BE2C (cell line): ENCODE measurements at places on chromosomes 7 and 10.
A peak's percentile ranks its signal among the peaks of the same experiment; 100 is the strongest.

- no peak for DNase-seq
These were observed 9.8 kb upstream of the PNLIPRP3 start for GRCh38 chr10:116417821-116418220.

DNA sequence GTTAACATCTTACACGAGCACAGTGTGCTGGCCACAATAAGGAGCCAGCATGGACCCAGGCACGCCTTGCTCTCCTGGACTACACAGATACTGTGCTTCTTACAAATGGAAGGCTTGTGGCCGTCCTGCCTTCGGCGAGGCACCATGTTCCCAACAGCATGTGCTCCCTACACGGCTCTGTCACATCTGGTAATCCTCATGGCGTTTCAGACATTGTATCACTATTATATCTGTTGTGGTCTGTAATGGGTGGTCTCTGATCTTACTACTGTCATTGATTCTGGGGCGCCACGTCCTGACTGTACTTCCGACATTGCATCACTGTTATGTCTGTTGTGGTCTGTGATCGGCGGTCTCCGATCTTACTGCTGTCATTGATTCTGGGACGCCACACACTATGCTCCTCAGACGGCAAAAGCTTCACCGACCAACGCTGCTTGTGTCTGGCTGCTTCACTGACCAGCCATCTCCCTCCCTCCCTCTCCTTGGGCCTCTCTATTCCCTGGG is 195.4 kb downstream of the MAD1L1 start:
- DNase-seq = peak; percentile 2

GRCh38 chr10:124374535-124375352 is 44.0 kb downstream of the OAT start:
- DNase-seq = no peak

DNA sequence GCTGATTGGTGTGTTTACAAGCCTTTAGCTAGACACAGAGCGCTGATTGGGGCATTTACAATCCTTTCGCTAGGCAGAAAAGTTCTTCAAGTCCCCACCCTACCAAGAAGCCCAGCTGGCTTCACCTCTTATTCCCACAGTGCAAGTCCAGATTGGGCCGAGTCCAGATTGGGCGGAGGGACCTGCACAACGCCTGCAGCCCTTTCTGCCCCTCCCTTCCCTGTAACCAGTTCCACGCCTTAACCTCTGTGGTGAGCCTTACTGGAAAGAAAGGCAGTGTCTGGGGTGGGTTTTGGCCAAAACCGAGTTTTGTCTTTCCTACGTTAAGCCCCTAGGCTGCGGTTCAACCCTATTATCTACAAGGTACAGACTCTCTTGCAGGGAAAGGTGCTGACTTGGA is 268.7 kb downstream of the ZEB1 start:
- no peak for DNase-seq

GRCh38 chr10:43857206-43857930 is 208.7 kb upstream of the ZNF32 start:
- DNase-seq = peak; percentile 86

DNA sequence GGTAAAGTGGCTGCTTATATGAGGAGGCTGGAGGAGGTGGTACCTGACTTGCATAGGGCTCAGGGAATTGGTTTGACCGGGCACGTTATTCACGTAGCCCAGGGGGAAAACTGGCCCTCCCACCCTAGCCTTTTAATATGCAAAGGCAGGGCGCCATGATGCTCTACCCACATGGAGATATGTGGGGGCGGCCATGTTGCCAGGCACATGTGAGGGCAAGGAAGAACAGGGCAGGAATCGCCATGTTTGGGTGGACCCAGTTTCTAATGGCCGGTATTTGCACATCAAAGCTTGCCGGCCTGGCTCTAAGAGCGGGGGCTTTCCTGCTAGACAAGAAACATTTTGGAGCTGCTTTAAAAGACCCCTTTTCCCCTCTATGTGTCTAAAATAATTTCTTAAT is 949.7 kb upstream of the C7orf33 start:
- DNase-seq = no peak

DNA sequence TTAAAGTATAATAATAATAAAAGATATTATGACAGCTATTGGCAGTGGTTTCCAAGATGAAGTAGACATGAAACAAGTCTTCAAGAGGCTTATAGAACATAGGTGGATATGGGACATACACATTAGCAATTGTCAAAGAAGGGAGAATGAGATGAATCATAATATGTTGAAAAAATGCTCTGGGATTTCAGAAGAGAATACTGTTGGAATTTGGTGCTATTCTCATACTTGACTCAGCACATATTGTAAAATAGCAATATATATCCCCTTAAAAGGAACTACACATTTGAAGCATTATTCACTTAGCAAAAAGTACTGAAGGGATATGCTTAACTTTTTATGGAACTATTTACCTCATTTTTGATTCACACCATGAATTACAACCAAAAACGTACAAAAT is 577.2 kb upstream of the PCDH15 start:
- DNase-seq = no peak

- no peak for DNase-seq
These were observed 18.7 kb downstream of the AFAP1L2 start for GRCh38 chr10:114385557-114385956.

GRCh38 chr10:101961591-101962498 is 94.1 kb downstream of the ARMH3 start:
- no peak for DNase-seq

DNA sequence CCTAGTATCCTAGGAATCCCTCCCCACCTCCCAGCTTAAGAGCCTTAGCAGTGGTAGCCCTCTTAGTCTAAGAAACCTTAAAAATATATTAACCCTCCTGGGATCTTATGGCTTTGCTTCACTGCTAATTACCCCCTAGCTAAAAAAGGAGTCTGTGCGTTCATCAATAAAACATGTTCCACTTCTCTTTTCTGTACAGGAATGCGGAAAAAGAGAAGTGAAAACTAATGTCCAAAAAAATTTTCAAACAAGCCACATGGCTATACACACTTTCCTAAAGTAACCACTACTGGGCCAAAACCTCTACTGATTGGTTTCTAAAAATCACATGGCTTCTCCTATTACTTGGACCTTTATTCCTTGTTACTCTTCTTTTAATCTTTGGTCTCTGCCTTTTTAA is 667.1 kb upstream of the LRRTM3 start:
- DNase-seq = no peak

GRCh38 chr10:114024876-114025610 is 18.6 kb upstream of the ADRB1 start:
- DNase-seq = no peak

GRCh38 chr10:110498982-110499795 is 1.5 kb downstream of the DUSP5 start:
- peak; percentile 39 for DNase-seq

DNA sequence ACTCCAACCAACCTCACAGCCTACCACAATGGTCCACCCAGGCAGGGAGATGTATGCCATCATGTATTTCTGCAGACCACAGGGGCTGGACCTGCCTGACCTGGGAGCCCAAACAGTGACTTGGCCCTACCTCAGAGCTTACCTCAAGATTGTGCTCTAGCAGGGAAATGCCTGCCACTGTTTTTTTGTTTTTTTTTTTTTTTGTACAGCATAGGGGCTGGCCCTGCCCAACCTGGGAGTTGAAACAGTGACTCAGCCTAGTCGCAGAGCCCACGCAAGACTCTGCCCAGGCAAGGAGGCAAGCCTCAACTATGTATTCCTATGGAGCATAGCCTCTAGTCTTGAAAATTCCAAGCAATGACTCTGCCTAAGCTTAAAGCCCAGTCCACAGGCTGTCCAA is 39.3 kb upstream of the CDK6 start:
- DNase-seq = no peak

- no peak for DNase-seq
These were observed 27.5 kb downstream of the ADD3 start for GRCh38 chr10:110035070-110035921.

- no peak for DNase-seq
These were observed 167.9 kb upstream of the PRSS1 start for GRCh38 chr7:142581341-142581740.

DNA sequence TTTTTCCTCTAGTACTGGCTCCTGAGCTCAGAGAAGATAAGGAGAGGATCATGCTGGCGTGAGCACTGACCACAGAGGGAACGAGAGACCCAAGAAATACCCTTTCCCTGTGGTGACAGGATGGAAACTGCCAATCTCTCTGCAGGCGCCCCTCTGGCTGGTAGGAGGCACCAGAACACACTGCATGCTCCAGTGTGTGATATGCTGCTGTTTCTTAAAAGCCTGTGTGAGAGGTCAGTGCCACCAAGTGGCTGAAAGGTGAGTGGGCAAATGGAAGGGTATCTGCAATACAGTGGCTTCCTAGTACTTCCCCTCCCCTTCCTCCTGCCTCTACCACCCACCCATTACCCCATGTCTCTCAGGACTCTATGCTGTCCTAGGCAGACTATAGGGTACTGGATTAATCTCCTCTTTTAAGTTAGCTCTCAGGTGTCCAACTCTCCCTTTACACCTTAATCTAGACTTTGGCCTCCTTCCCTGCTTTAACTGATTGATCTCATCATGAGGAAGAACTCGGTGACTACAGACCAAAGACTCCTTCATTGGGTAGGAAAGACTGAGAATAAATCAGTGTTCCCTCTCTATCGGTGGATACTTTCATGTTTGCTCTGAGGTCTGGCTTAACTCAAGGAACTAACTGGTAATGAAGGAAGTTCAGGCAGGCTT is 283.6 kb downstream of the ADRA2A start:
- peak; percentile 70 for DNase-seq

- no peak for DNase-seq
These were observed 57.1 kb downstream of the NXPH1 start for GRCh38 chr7:8490391-8491045.

GRCh38 chr7:104328970-104329825 is 795 bp downstream of the LHFPL3 start:
- no peak for DNase-seq

GRCh38 chr7:108069646-108070045 is 60.5 kb downstream of the LAMB4 start:
- no peak for DNase-seq

- no peak for DNase-seq
These were observed 135.7 kb downstream of the MAGI2 start for GRCh38 chr7:79317728-79318127.

DNA sequence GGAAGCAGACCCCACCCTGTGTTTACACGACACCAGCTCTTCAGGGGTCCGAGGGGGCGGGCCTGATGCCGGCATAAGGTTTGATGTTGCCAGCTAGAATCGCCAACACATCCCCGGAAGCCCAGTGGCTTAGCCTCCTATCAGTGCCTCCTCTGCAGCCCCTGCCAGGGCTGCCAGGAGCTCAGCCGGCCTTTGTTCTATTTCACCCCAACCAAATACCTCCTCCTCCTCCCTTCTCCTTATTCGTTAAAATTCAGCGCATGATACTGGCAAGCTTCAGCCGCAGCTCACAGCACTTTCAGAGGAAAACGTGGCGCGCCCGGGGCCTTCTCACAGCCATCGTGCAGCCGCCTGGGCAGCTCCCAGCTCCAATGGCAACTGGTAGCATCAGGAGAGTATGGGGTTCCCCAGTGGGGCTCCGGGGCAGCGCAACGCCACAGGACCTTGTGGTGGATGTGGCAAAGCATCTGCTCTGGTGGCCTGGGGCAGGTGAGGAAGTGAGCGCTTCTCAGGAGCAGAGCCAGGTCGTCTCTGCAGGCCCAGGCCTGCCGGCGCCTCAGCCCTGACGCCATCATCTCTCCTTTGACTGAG is 176.4 kb upstream of the RHEB start:
- no peak for DNase-seq

GRCh38 chr10:30775779-30776591 is 146.4 kb upstream of the LYZL2 start:
- DNase-seq = no peak

DNA sequence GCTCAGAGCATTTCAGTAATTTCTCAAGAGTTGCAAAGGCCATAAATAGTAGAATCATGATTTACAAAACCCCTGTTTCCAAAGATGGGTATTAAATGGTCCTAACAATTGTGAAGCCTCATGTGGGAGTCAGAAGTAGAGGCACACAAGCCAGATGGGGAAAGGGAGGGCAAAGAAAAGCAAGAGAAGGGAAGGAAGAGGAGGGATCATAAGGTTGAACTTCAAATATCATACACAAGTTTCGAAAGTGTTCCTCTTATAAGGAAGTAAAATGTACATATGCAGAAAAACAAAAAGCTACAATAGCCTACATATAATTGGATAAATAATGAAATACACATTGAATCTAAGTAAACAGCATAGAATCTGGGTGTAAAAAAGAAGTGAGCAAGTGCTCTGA is 6.0 kb downstream of the LIPN start:
- no peak for DNase-seq

DNA sequence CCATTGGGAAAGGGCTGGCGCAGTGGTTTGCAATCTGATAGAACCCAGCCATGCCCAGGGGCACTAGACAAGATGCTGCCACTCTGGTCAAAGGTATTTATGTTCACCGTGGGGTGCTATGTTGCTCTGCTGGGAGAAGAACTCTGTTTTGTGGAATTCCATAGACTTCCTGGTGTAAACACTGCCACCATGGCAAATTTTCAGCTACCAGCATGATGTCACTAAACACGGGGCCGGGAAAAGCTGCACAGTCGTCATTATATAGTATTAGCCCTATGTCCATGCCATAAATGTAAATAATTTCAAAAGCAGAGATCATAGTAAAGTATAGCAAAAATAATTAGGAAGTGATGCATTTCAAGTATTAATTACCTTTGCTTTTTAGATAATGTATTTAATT is 500.6 kb downstream of the PARD3 start:
- DNase-seq = no peak

DNA sequence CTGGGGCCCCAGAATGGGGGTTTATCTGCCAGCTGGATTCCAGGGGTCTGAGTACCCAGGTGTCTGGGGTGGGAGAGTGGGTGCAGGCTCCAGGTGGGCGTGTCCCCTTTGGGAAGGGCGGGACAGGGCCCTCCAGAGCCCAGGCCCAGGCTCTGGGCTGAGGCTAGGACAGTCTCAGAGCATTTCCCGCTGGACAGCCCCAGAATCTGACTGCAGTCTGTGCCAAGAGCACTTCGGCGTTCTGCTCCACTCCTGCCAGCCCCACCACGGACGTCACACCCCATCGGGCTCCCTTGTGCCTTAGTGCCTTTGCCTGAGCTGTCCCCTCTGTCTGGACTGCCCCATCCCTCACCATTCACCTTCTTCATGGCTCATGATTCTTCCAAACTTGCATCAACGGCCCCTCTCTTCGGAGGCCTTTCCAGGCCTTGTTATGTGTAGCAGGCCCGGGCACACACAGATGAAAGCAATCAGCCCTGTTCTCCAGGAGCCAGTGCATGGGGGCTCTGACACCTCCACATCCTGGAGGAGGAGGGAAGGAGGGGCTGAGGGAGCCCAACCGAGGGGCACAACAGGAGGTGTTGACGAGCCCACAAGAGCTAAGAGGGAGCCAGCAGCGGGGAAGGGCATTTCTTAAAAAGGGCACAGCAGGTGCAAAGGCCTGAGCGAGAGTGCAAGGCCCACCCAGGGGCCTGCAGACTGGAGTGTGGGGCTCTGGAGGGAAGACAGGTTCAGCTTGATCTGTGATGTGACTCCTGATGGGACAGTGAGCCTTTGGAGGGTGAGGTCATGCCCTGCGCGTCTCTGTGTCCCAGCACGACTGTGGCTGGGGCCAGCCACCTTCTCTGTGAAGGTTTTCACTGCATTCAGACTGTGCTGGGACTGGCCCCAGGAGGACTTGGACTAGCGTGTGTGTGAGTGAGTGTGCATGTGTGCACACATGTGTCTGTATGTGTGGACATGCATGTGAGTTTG is 41.7 kb downstream of the GTF2IRD1 start:
- no peak for DNase-seq
